Hematopoietic multipotent progenitor cell treated with erythropoietin and hydrocortisone succinate and interleukin-3 and kit ligand, for 8 days (in vitro differentiated cells): ENCODE measurements at places on chromosomes 5 and 9.

GRCh38 chr5:78594610-78595457, 53.7 kb downstream of the LHFPL2 start:
- DNase-seq: no peak

GRCh38 chr5:55629815-55630214, 82.3 kb downstream of the SLC38A9 start:
- DNase-seq: no peak

DNA sequence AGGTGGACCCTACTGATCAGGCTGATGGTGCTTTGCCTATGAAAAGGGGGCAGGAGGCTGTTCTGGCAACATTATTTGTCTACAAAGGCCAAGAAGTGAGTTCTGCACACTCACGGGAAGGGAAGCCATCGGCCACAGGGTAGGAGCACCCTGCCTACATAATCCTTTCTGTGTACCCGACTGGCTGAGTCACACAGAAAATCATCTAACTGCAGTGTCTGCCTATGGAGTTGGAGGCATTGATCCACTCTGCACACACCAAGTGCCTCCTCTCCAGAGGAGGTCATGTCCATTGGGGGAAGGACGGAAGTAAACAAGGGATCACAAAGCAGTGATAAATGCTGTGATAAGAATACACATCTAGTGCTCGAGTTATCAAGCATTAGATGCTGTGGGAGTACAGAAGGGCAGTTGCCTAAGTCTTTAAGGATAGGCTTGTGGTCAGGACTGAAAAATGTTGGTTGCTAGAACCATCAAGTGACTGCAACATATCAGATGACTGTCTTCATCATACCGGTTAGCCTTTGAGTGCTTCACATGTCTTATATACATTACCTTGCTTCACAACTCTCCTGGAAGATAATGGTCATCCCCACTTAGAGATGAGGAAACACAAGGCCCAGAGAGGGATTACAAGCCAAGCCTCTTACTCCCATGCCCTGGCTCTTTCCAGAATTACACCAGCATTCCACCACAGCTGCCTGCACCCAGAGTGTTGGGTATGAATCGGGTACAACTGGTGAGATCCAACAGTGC, 1.3 kb upstream of the SLC2A8 start:
- DNase-seq: no peak

DNA sequence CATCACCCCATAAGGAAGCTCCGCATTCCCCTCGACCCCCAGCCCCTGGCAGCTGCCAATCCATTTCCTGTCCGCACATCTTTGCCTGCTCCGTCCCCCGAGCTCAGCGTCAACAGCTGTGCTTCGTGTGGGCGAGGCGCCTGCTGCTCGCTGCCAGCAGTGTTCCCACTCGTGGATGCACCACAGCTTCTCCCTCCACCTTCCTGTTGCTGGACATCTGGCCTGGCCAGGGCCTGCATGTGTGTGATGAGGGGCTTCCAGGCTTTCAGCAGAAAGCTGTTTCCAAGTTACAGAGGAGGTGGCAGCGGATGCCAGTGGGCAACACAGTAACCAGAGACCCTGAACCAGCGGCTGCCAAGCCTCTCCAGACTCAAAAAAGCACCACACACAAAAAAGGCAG, 86.0 kb downstream of the PRRT1B start:
- no peak for DNase-seq

DNA sequence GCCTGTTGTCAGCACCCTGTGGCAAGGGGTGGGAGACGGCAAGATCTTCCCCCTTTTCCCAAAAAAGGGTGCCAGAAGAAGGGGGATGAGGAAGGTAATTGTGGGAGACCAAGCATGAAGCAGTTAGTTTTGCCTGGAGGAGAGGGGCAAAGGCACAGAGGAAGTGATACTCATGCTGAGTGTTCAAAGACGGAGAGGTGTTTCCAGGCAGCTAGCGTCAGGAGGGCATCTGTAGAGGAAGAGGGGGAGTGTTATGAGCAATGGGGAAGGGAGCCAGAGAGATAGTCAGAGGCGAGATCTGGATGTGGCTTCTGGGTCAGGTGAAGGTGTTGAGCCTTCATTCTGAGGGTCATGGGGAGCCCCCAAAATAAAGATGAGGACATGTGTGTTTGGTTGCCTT, 26.9 kb upstream of the ADAM19 start:
- no peak for DNase-seq

DNA sequence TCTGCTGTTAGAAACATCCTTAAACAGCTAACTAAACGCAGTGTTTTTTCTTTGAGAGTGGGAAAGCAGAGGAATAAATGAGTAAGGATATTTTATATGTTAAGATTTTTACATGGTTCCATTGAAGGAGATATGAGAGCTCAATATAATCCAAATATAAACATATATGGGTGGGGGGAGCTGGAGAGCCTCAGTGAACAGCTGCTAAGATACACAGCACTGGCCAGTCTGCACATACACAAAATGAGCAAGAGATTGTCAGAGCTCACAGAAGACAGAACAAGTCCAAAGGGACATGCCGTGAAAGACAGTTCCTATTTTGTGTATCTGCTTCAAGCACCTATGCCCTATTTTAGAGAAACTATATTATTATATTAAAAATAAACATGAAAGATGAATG, 46.9 kb downstream of the CLINT1 start:
- no peak for DNase-seq

DNA sequence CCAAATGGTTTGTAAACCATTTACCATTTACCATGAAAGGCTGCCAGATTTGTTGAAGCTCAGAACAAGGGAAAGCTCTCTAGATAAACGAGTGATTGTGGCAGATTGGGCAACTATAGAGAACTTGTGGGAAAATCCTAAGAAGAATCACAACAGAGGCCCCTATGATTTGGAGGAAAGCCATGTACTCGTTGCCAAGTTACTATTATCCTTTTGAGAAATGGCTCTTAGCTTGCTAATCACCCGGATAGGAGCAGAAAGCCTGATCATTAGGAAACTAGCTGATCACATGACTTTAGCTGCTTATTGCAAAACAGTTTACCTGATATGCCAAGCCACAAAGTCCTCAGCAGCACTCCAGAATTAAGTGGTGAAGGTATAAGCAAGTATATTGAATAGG, 23.5 kb upstream of the ATG10 start:
- no peak for DNase-seq
